ENCODE measurements at places on chromosomes 16 and 17.

DNA sequence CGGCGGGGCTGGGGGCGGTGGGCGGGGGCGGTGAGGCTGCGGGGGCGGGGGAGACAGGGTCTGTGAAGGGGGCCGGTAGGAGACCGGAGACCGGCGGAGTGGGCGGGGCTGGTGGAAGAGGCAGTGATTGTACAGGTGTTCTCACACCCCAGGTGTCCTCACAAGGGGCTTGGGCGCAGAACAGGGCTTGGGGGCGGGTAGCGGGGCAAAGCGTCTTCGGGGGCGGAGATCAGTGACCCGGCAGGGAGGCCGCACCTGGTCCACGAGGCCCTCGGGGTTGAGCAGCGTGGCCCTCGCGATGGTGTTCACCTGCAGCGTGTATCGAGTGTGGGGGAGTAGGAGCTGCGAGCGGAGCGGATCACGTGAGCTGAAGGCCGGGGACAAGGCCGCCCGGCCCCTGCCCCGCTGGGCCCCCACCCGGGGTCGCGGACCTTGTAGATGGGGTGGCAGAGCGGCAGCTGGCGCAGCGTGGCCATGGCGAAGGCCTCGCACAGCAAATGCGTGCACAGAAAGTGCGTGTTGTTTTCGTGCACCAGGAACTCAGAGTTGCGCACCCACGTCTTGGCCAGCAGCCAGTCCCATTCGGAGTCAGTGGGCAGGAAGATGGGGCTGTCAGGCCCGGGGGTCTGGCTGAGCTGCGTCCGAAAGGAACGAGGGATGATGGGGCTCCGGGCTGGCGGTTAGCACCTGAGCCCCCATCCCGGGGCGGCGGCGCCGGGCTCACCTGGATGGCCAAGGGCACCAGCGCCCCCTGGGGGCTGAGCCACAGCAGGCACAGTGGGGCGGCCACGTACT, 8.5 kb downstream of the ALOXE3 start:
- no peak for DNase-seq

DNA sequence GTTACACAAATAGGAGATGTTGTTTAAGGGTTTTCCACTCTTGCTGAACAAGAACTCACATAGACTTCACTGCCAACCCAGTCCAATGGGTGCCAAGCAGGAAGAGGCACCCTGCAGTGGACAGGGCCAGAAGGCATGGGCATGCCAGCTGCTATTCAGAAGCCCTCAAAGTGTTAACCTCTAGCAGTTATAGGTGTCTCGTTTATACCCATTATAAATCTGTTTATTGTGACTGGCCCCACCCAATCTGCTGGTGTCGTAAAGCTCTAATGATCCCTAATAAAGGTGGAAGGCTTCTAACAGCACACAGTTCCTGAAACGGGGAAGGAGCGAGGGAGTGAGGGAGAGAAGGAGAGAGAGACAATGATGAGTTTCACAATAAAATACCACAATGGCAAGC, 23.9 kb downstream of the HNF1B start:
- DNase-seq, result no peak

GRCh38 chr17:77388384-77389306, 247.9 kb downstream of the SEC14L1 start:
- DNase-seq, result no peak

- DNase-seq, result no peak
Observed at GRCh38 chr17:83091257-83092141, 12.1 kb downstream of the METRNL start.

DNA sequence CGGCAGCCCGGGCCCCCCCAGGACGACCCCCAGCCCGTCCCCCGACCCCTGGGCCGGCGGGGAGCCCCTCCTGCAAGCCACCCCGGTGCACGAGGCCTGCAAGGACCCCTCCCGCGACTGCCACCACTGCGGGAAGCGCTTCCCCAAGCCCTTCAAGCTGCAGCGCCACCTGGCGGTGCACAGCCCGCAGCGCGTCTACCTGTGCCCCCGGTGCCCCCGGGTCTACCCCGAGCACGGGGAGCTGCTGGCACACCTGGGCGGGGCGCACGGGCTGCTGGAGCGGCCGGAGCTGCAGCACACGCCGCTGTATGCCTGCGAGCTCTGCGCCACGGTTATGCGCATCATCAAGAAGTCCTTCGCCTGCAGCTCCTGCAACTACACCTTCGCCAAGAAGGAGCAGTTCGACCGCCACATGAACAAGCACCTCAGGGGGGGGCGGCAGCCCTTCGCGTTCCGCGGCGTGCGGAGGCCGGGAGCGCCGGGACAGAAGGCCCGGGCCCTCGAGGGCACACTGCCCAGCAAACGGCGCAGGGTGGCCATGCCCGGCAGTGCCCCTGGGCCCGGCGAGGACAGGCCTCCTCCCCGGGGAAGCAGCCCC, 15.6 kb upstream of the ZFPM1 start:
- no peak for DNase-seq

DNA sequence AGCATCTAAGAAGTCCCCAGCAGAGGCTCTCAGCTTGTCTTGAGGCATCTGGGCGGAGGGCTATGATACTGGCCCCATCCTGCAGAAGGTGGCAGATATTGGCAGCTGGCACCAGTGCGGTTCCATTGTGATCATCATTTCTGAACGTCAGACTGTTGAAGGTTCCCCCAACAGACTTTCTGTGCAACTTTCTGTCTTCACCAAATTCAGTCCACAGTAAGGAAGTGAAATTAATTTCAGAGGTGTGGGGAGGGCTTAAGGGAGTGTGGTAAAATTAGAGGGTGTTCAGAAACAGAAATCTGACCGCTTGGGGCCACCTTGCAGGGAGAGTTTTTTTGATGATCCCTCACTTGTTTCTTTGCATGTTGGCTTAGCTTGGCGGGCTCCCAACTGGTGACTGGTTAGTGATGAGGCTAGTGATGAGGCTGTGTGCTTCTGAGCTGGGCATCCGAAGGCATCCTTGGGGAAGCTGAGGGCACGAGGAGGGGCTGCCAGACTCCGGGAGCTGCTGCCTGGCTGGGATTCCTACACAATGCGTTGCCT, at the start of gene CIITA:
TSS of gene CIITA (plus strand) at position 404 of the 543 bp plus-strand sequence. CDS start at position 533, 129 bp downstream.
- peak; percentile 12 for DNase-seq

DNA sequence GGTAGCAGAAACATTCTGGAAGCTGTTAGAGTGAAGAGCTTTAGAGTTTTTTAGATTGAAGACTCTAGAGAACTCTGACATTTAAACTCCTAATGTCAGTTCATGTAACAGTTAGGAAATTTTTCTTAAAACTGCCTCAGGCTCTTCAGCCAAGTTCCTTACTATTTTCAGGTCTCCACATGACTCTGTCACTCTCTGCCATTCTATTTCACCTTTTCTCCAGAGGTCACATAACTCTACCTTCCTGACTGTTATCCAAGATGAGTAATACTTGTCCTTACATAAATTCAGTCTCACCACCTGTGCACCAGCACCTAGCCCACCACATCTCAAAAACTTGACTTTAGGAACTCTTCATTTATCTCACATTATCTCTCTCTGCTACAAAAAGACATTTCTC, 347.1 kb upstream of the CA10 start:
- no peak for DNase-seq

DNA sequence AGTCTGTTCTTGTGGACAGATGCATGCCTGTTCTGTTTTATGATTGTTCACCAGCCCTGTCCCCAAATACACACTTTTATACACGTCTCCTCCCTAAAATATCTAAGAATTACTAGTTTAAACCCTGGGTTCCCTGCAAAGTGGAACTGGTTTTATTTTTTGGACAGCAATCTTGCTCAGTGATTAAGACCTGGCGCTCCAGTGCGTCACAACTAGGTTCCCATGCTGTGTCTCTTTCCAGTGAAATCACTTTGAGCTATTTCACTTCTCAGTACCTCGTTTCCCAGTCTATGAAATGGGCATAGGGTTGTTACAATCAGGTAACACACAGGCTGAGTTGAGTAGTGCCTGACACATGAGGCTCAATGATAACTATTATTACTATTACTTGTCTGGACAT, 1.1 kb downstream of the CEP20 start:
- DNase-seq, result no peak

GRCh38 chr16:75501359-75501758, 6.1 kb upstream of the CHST6 start:
- no peak for DNase-seq

Data from smooth muscle cell of the brain vasculature (primary cell).